ENCODE measurements at places on chromosomes 1 and 21. TPM values are rescaled to one million over a fixed set of nuclear protein-coding genes. Genes with fewer than 3 reads are reported as not detected.

GRCh38 chr1:23475134-23475628, 8.8 kb downstream of the ASAP3 start:
- peak; percentile 96 for DNase-seq

DNA sequence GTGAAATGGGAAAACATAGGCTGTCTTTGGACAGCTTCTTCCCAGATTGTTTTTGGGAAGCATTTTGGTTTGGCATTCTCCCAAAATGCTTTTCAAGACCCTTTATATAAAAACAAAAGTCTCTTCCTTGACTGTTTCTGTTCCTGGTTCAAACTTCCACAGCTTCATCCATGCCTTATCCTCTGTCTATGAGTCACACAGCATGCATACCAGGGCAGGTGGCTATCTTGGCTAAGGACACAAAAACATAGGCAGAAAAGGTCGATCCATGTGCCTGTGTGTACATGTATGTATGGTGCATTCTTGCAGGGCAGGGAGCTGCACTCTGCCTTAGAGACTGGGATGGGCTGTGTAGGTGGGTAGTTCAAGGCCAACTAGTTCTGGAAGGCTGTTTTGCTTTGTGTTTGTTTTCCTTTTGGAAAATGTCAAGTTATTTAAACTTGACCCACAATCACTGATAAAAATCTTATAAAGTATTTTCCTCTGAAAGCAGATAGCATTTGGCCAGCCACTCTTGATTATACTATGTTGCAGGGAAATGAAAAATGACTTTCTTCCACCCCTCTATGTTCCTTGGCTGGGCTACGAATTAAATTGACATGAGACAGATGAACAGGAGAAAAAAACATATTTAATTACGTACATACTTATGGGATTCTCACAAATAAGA, 437.0 kb downstream of the SIPA1L2 start:
- DNase-seq, result peak; percentile 11

DNA sequence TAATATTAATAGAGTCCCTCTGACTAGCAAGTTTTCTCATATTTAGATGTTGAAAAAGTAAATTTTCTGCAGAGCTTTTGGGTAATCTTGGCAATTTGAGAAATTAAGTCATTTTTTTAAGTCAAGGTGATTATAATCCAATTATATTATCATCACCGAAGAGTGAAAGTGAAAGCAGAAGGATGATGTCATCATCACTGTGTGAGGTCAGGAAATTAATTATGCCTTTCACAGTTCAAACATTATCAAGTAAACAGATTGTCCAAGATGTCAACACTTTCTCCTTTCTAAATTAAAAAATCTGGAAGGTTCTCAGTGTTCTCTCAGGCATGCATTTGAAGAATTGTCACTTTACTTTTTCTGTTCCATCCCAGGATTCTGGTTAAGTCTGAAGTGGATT, 296.0 kb downstream of the TBX15 start:
- no peak for DNase-seq

- peak; percentile 73 for DNase-seq
Measured at GRCh38 chr1:1402072-1402900, 3.2 kb upstream of the CCNL2 start.

- no peak for DNase-seq
Measured at GRCh38 chr1:22582661-22583635, 19.7 kb downstream of the EPHA8 start.

GRCh38 chr1:37719572-37720195, 27.4 kb downstream of the CDCA8 start:
- no peak for DNase-seq

- DNase-seq, result no peak
Measured at GRCh38 chr21:28592205-28592865, 400.3 kb downstream of the LTN1 start.

The PCAT6 gene
- total RNA-seq, result not detected

The TNFRSF18 gene
- total RNA-seq, result not detected

The CHI3L2 gene
- total RNA-seq, result 0.83 TPM

Data from LHCN-M2 (cell line).